ENCODE measurements at places on chromosomes 4 and X. TPM values are rescaled to one million over a fixed set of nuclear protein-coding genes. Genes with fewer than 3 reads are reported as not detected.

- DNase-seq = no peak
These were observed 245.8 kb upstream of the DIAPH2 start for GRCh38 chrX:96438803-96439202.

DNA sequence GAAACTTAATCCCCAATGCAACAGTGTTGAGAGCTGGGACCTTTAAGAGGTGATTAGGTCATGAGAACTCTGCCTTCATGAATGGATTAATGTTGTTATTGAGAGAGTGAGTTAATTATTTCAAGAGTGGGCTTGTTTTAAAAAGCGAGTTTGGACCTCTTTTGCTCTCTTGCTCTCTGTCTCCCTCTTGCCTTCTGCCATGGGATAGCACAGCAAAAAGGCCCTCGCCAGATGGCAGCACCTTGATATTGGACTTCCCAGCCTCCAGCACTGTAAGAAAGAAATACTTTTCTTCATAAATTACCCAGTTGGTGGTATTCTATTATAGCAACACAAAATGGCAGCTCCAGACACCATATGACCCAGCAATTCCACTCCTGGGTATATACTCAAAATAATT lies 7.0 kb upstream of the ATP6AP2 start:
- no peak for DNase-seq

- no peak for DNase-seq
These were observed 137.7 kb downstream of the C4orf33 start for GRCh38 chr4:129233691-129234090.

- no peak for DNase-seq
These were observed 44.4 kb upstream of the LGI2 start for GRCh38 chr4:25075129-25075528.

DNA sequence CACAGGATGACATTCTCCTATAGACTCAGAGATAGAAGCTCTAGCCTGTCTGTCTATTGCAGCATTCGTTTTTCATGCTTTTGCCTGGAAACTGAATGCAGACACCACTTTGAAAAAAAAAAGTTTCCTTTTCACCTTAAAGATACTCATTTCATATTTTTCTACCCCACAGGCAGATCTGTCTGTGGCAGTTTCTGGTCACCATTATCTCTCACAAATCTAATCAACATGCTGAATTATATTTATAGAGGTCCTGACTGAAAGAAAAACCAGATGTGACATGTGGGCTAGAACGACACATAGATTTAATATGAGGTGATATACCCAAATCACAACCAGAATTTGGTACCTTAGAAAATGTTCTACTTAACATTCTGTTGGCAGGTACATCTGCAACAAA lies 28.2 kb downstream of the ADGRG4 start:
- no peak for DNase-seq

DNA sequence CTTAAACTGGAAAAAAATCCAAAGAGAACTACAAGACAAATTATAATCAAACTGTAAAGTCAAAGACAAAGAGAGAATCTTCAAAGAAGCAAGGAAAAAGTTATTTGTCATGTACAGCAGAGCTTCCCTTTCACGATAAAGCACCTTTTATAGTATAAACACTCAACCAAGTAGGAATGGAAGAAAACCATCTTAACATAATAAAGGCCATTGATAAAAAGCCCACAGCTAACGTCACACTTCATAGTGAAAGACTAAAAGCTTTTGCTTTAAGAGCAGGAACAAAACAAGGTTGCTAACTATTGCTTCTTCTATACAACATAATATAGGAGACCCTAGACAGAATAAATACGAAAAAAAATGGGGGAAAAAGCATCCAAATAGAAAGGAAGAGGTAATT lies 595.7 kb upstream of the POU3F4 start:
- DNase-seq = no peak

GRCh38 chrX:48908600-48908999 lies 2.8 kb downstream of the SLC35A2 start:
- no peak for DNase-seq

DNA sequence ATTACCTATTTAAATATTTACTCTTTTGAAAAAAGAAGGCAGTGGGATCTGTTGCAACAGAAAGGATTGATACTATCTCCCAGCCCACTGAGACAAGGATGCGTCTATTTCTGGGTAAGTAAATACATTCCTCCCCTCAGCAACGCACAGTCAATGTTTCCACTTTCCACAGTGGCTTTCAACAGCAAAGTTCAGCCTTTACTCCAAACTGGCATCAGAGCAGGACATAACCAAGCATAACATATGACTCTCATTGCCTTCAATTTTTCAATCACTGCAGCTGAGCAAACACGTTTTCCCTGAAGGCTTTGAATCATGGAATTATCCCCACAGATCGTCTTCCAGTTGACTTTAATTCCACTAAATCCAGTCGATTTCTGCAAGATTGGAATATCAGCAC lies 160.3 kb upstream of the FRG1 start:
- DNase-seq = no peak

DNA sequence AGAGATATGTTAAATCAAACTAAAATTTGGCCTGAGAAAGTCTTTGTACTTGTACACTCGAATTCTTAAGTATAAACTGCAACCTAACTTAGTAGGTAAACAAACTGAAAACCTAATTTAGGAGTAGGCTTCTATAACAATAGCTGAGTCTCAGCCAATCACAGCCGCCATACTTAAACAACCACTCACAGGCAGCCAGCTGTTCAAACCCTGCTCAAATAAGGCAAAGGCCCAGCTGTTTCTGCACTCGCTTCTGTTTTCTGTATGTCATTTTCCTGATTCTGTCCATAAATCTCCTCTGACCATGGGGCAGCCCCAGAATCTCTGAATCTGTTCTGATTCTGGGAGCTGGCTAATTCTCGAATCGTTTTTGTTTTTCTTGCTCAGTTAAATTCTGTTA lies 7.8 kb upstream of the PLS3 start:
- DNase-seq = no peak

GRCh38 chrX:74902806-74903205 lies 22.4 kb downstream of the NEXMIF start:
- DNase-seq = no peak

GRCh38 chr4:8165374-8165896 lies 6.8 kb upstream of the ABLIM2 start:
- no peak for DNase-seq

GRCh38 chr4:119025916-119026661 lies 109.5 kb upstream of the MYOZ2 start:
- DNase-seq = no peak

The ADH1B gene
- 25.3 TPM for polyA plus RNA-seq

The GAGE1 gene
- not detected for polyA plus RNA-seq

The ARL9 gene
- polyA plus RNA-seq = 1.1 TPM

The UCP1 gene
- not detected for polyA plus RNA-seq

The PLAC1 gene
- 7.8 TPM for polyA plus RNA-seq
